Activated naive CD8-positive, alpha-beta T cell treated with anti-CD3 and anti-CD28 coated beads for 36 hours (primary cell): ENCODE measurements at places on chromosomes 12 and 14. TPM values are rescaled to one million over a fixed set of nuclear protein-coding genes. Genes with fewer than 3 reads are reported as not detected.
A peak's percentile ranks its signal among the peaks of the same experiment; 100 is the strongest.

KLRK1 gene
- total RNA-seq: 112 TPM

SLC7A7 gene
- total RNA-seq: 1.0 TPM

DNA sequence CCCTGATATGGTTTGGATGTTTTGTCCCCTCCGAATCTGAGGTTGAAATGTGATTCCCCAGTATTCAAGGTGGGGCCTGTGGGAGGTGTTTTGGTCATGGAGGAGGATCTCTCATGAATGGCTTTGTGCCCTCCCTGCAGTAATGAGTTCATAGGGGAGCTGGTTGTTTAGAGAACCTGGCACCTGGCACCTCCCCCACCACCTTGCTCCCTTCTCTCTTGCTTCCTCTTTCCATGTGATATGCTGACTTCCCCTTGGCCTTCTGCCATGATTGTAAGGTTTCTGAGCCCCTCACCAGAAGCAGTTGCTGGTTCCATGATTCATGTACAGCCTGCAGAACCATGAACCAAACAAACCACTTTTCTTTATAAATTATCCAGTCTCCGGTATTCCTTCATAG is 32.6 kb downstream of the CD163L1 start:
- DNase-seq: no peak
- H3K27me3 ChIP-seq: peaks cover 19% of the 10 kb centered on the region
- H3K4me1 ChIP-seq: peaks cover 3% of the 10 kb centered on the region

DNA sequence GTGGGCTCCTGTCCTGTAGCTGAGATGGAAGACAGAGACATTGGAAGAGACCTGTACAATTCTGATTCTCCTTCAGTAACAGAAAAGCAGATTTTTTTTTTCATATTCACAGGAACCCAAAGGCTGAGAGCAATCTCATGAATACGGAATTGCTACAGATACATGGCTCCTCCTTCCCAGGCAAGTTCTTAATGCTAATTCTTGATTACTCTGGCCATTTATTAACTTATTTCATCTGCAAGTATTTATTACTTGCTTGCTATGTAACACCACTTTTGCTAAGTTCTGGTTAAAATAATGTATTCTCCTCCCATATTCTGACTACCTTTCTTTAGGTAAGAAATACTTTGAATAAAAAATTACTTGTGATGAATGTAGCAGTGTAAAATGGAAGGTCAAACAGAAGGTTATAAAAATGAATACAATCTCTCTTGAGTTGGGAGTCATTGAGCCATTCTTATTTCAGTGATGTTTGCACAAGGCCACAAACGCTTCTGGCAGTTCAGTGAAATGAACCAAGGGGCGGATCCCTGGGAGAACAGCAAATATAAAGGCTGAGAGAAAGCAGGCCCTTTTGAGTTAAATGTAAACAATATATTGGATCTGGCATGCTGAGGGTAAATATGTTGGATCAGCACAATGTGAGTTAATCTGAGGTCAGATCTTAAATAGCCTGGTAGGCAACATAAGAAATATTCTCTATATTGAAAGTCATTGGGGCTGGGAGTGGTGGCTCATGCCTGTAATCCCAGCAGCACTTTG is 37.6 kb downstream of the MUCL1 start:
- no peak for DNase-seq
- H3K27me3 ChIP-seq: peaks cover 4% of the 10 kb centered on the region
- H3K4me1 ChIP-seq: no peaks in the 10 kb centered on the region
- H3K27ac ChIP-seq: no peak overlapping the region
- no peak overlapping the region for H3K4me3 ChIP-seq

- DNase-seq: peak; percentile 37
- H3K4me3 ChIP-seq: no peak overlapping the region
These were observed 52.3 kb downstream of the TSPAN9 start for GRCh38 chr12:3129301-3130056.

GRCh38 chr14:36662258-36662542 is 540 bp downstream of the PAX9 start:
- no peak overlapping the region for H3K27ac ChIP-seq
- peak overlapping the region; percentile 37 for H3K4me3 ChIP-seq
- peaks cover 8% of the 10 kb centered on the region for H3K36me3 ChIP-seq
- no peak for DNase-seq
- peaks cover 42% of the 10 kb centered on the region for H3K4me1 ChIP-seq
- H3K27me3 ChIP-seq: peaks cover 96% of the 10 kb centered on the region

DNA sequence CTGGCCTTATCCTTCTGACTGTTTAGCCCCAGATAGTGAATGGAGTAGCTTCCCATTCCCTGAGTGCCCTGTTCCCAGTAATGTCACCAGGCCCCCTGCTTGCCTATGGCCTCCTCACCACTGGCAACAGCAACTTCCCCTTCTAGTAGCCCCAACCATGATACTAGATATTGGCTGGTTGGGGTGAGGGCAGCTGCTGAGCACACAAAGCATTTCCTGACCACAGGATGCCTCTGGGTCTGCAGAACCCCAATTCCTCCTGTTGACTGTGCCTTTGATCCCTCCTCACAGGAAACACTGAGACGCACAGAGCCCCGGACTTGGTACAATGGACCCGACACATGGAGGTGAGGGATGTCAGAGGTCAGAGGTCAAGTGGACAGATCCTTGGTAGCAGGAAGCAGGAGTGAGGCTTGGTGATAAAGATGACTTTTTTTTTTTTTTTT is 597 bp downstream of the SOAT2 start:
- DNase-seq: peak; percentile 18
- H3K27ac ChIP-seq: peak overlapping the region; percentile 93
- peaks cover 1% of the 10 kb centered on the region for H3K36me3 ChIP-seq
- H3K4me3 ChIP-seq: peak overlapping the region; percentile 50
- H3K27me3 ChIP-seq: no peaks in the 10 kb centered on the region
